ENCODE measurements at places on chromosomes 7 and 10. TPM values are rescaled to one million over a fixed set of nuclear protein-coding genes. Genes with fewer than 3 reads are reported as not detected.

The HIP1 gene
- 27.0 TPM for total RNA-seq

The ANKRD61 gene
- total RNA-seq = 1.5 TPM

The XPNPEP1 gene
- total RNA-seq = 70.7 TPM

The AMZ1 gene
- 0.86 TPM for total RNA-seq

The CLRN3 gene
- not detected for total RNA-seq

The AGAP9 gene
- total RNA-seq = 10.6 TPM

The AGR3 gene
- 4.5 TPM for total RNA-seq

The POM121 gene
- total RNA-seq = 34.4 TPM

The AKAP9 gene
- total RNA-seq = 60.9 TPM

The STEAP4 gene
- 2.9 TPM for total RNA-seq

The MTERF1 gene
- 9.9 TPM for total RNA-seq

The TMEM184A gene
- 2.4 TPM for total RNA-seq

The PRPS1L1 gene
- not detected for total RNA-seq

The LRRC18 gene
- total RNA-seq = 0.35 TPM

The SPOCK2 gene
- 77.7 TPM for total RNA-seq

The NXPH1 gene
- total RNA-seq = not detected

The AOAH gene
- 2.8 TPM for total RNA-seq

The DEPP1 gene
- 234 TPM for total RNA-seq

The GIMAP4 gene
- total RNA-seq = 5.4 TPM

The CLIP2 gene
- total RNA-seq = 19.0 TPM

The SLC26A5 gene
- total RNA-seq = not detected

The PDZD7 gene
- 0.74 TPM for total RNA-seq

The KAZALD1 gene
- total RNA-seq = not detected

The CPSF4 gene
- 12.1 TPM for total RNA-seq

The PARD3 gene
- 73.2 TPM for total RNA-seq

The ZNF467 gene
- total RNA-seq = 12.3 TPM

The ADAMTS14 gene
- 0.17 TPM for total RNA-seq

The MTPN gene
- total RNA-seq = 83.8 TPM

The COBL gene
- 5.1 TPM for total RNA-seq

The CC2D2B gene
- 1.2 TPM for total RNA-seq

The LRRD1 gene
- not detected for total RNA-seq

The CHST3 gene
- 32.4 TPM for total RNA-seq

The CYTH3 gene
- total RNA-seq = 17.5 TPM

The ADK gene
- 12.2 TPM for total RNA-seq

The CH25H gene
- total RNA-seq = 3.3 TPM

The HSPA14 gene
- 8.1 TPM for total RNA-seq

The FAM25A gene
- total RNA-seq = not detected

The UTF1 gene
- 2.5 TPM for total RNA-seq

The HTR7 gene
- total RNA-seq = 0.33 TPM

The LBX1 gene
- total RNA-seq = not detected

The SEMA4G gene
- 24.9 TPM for total RNA-seq

The ITPRID1 gene
- not detected for total RNA-seq

The PLPP4 gene
- 0.34 TPM for total RNA-seq

The CFAP43 gene
- 58.6 TPM for total RNA-seq

The MRPS17 gene
- total RNA-seq = 5.4 TPM

The R3HCC1L gene
- total RNA-seq = 10.8 TPM

The CNPY1 gene
- total RNA-seq = not detected

The NCF1 gene
- total RNA-seq = 0.63 TPM

The CFAP69 gene
- total RNA-seq = 10.6 TPM
